ENCODE measurements at places on chromosomes 3 and 15.

DNA sequence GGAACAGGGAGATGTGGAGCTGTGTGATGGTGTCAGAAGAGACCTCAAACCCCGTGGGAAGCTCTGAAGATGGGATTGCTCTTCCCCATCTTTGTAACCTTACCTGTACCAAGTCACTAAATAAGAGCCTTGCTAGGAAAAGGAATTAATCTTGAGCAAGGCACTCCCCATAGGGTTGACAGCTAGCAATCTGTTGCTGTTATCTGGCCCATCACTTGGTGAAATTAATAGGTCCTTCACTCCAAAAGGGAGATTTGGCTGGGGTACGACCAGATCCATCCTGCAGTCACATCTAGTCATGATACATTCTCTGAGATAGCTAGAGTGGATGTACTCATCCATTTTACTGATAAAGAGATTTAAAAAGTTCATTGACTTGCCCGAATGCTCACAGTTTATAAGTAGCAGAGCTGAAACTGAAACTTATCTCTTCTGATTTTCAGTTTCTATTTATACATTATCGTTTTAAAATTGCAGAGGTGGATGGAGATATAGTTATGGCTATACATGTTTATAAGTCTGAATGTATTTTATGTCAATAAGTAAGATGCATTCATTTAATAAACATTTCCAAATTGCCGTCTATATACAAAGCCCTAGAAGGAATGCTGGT lies 299.1 kb upstream of the MCTP2 start:
- DNase-seq = no peak

- no peak for DNase-seq
Observed at GRCh38 chr15:39783244-39783820, 691 bp upstream of the FSIP1 start.

DNA sequence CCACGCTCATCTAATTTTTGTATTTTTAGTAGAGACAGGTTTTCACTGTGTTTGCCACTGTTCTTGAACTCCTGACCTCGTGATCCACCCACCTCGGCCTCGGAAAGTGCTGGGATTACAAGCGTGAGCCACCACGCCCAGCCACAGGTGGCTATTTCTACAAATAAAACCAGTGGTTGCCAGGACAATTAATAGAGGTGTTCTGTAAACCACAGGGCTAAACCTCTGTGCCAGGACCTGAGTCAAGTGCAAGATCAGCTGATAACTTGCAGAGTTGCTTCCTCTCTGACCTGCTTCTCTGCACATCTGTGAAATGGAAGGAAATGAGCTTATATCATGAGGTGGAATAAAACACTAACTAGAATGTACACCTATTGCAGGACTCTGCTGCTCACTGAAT lies 72.8 kb downstream of the CD200R1L start:
- peak; percentile 68 for DNase-seq

DNA sequence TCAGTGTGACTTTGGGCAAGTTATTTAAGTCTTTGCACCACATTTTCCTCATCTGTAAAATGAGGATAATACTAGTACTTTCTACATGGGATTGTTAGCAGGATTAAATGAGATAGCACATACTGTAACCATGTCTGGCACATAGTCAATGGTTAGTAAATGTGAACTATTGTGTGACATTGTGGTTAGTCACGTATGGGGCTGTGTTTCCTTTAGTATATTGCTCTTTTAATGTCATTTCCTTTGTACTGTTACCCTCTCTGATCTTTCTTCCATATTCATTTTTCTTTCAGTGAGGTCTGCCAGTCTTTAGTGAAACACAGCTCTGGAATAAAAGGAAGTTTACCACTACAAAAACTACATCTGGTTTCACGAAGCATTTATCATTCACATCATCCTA lies 21.4 kb downstream of the OPA1 start:
- DNase-seq = no peak

DNA sequence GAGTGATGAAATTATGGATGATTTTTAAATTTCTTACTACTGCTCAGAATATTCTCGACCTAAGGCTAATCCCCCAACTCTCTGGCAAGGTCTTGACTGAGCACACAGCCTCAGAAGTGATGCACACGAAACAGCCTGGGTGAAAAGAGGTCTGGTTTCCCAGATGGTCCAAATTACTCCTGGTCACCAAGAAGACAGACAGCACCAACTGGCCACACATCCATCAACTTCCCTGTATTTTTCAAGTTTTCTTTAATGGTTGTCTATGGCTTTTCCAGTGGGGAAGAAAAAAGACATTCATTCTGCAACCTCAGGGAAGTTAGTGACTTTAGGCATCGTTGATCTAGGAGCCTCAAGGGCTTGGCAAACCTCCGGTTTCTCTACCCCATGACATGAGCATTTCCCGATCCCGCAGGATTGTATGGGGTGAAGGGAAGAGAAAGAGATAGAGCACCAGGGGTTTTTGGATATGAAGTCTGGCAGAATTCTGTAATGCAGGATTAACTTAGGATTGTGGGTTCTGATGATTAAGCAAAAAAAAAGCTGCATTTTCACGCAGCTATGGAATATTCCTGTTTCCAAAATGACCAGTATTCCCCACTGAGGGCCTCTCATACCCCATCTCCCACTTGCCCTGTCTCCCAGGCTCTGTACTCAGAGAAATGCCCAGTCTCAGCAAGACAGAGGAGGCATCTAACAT lies 62.2 kb downstream of the UMPS start:
- DNase-seq = no peak

DNA sequence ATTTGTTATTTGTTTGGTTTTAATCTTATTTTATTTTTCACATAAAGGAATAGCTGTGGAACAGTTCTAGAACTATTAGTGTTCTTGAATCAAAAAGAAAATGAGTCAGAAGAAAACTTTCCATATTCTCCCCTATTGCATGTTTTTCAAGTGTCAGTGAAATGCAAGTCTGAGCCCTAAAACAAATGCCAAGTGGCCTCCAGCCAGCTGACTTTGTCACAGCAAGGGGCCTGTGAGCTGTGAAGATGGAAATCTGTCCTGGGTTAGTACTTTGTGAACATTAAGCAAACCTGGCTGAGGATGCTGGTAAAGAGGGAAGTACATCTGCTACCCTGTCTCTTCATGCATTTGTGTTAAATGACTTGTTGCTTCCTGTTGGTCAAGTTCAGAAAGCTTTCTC lies 14.2 kb downstream of the LRRC49 start:
- no peak for DNase-seq
